ENCODE measurements at places on chromosomes 11 and 22.

- DNase-seq = peak; percentile 76
Measured at GRCh38 chr11:63768237-63769041, at the start of gene ZFTA. ZFTA (minus strand) TSS chr11:63768775; CDS start chr11:63768622, 153 bp downstream.

- DNase-seq = peak; percentile 69
Measured at GRCh38 chr22:39152511-39153219, at the start of gene CBX7. CBX7 (minus strand) TSS chr22:39152680; CDS start chr22:39152444, 236 bp downstream.

GRCh38 chr11:35009191-35009943, 92.9 kb downstream of the PDHX start:
- DNase-seq = no peak

- no peak for DNase-seq
Measured at GRCh38 chr22:44581096-44581435, 83.0 kb upstream of the RTL6 start.

DNA sequence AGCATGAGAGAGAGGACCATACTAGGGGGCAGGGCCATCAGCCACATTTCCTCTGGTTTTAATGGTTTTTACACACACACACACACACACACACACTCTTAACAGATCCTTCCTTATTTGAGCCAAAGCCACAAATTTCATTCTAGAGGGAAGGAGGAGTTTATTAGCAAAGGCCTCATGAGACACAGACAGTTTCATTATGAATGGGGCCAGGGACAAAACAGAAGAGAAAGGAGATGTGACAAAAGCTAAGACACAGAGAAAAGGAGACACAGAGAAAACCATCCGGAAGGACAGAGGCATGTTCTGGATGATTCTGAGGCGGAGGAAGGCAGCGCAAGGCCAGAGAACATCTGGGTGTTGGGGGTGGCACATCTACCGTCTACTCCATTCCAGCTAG, 32.2 kb upstream of the ARFGAP3 start:
- DNase-seq = no peak

- DNase-seq = peak; percentile 38
Measured at GRCh38 chr11:32081129-32081641, 9.7 kb upstream of the RCN1 start.

GRCh38 chr22:17348464-17349103, 20.7 kb upstream of the CECR2 start:
- DNase-seq = no peak

DNA sequence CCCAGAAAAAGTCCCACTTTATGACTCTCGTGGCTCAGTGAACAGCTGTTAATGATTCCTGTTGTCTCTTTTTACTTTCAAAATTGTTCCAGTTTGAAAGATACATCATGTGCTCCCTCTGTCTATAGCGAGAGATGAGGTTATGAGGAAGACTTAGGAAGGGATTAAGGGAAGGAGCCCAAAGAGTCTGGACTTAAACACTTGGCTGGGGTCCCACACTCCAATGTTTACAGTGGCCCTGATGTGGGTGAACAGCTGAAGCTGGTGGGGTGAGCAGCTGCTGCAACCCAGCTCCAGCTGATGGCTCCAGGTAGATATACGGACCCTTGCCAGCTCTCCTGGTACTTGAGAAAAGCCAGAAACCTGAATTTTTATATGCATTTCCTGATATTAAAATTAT, 84.5 kb upstream of the PLET1 start:
- no peak for DNase-seq
